ENCODE measurements at places on chromosomes 11 and 22.

GRCh38 chr22:33656808-33657628 is 263.3 kb downstream of the LARGE1 start:
- no peaks in the 10 kb centered on the region for H3K27me3 ChIP-seq
- H3K27ac ChIP-seq = peak overlapping the region; percentile 69
- H3K4me3 ChIP-seq = no peak overlapping the region
- peaks cover 41% of the 10 kb centered on the region for H3K4me1 ChIP-seq
- DNase-seq = no peak

- H3K27ac ChIP-seq = no peak overlapping the region
- no peaks in the 10 kb centered on the region for H3K36me3 ChIP-seq
- DNase-seq = peak; percentile 15
- no peaks in the 10 kb centered on the region for H3K27me3 ChIP-seq
- H3K4me1 ChIP-seq = peaks cover 11% of the 10 kb centered on the region
These were observed 206.3 kb downstream of the DDX10 start for GRCh38 chr11:108871152-108871551.

DNA sequence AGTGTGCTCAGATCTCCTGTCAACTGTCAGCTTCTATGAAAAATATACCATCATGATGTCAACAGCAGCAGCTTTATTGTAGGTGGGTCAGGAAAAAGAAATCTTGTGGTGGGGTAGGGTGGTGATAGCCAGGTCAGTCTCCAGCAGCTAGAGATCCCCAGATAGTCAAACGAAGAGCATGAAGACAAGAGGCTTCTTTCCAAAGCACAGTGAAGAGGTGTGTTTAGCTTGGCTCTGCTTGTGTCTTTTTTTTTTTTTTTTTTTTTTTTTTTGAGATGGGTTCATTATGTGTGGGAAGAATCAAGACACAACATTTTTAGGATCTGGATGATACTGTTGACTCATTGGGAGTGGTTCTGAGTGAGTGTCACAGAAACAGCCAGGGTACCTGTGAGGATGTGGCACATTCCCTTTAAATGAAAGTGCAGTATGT is 1075.5 kb downstream of the NTM start:
- no peak overlapping the region for H3K27ac ChIP-seq
- H3K4me1 ChIP-seq = no peaks in the 10 kb centered on the region
- no peak for DNase-seq
- H3K27me3 ChIP-seq = peaks cover 44% of the 10 kb centered on the region

- no peaks in the 10 kb centered on the region for H3K36me3 ChIP-seq
- no peaks in the 10 kb centered on the region for H3K27me3 ChIP-seq
- H3K4me1 ChIP-seq = peaks cover 47% of the 10 kb centered on the region
- no peak for DNase-seq
- H3K27ac ChIP-seq = no peak overlapping the region
These were observed 61.9 kb upstream of the CSNK2A3 start for GRCh38 chr11:11414996-11415395.

GRCh38 chr11:105861225-105861624 is 160.8 kb downstream of the MSANTD4 start:
- no peak for DNase-seq
- no peaks in the 10 kb centered on the region for H3K4me1 ChIP-seq
- no peaks in the 10 kb centered on the region for H3K27me3 ChIP-seq
- H3K4me3 ChIP-seq = no peak overlapping the region

GRCh38 chr11:115378557-115378956 is 125.7 kb downstream of the CADM1 start:
- no peak overlapping the region for H3K4me3 ChIP-seq
- H3K36me3 ChIP-seq = no peaks in the 10 kb centered on the region
- no peaks in the 10 kb centered on the region for H3K27me3 ChIP-seq
- H3K27ac ChIP-seq = no peak overlapping the region
- H3K4me1 ChIP-seq = peaks cover 4% of the 10 kb centered on the region
- no peak for DNase-seq

DNA sequence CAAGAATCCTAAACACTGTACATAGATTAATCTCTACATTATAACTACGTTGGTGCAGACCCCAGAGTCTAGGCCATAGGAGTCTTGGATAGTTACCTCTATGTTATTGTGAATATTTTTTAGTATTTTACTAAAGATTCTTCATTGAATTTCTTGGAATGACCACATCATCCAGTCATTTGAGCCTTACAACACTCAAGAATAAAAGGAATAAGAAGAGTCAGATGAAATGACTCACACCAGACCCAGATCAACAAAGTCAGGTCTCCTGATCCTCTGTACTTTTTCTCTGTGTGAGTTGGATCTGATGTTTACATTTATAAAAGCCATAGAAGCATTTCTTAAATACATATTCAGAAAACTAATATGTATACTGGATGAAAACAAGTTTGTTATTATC is 179.2 kb upstream of the ARHGAP20 start:
- H3K27ac ChIP-seq = no peak overlapping the region
- peaks cover 12% of the 10 kb centered on the region for H3K27me3 ChIP-seq
- H3K36me3 ChIP-seq = no peaks in the 10 kb centered on the region
- no peaks in the 10 kb centered on the region for H3K4me1 ChIP-seq

GRCh38 chr11:16126362-16126761 is 230.0 kb downstream of the SOX6 start:
- no peak overlapping the region for H3K27ac ChIP-seq
- H3K4me3 ChIP-seq = no peak overlapping the region
- DNase-seq = no peak
- no peaks in the 10 kb centered on the region for H3K36me3 ChIP-seq
- peaks cover 8% of the 10 kb centered on the region for H3K4me1 ChIP-seq

GRCh38 chr11:13174090-13174489 is 103.5 kb upstream of the BMAL1 start:
- H3K36me3 ChIP-seq = no peaks in the 10 kb centered on the region
- no peak for DNase-seq
- no peak overlapping the region for H3K4me3 ChIP-seq
- no peak overlapping the region for H3K27ac ChIP-seq
- H3K27me3 ChIP-seq = peaks cover 11% of the 10 kb centered on the region

- peaks cover 77% of the 10 kb centered on the region for H3K4me1 ChIP-seq
- no peak overlapping the region for H3K27ac ChIP-seq
- peak overlapping the region; percentile 99 for H3K4me3 ChIP-seq
- H3K27me3 ChIP-seq = no peaks in the 10 kb centered on the region
- H3K36me3 ChIP-seq = no peaks in the 10 kb centered on the region
These were observed 1.8 kb downstream of the TBC1D22A start for GRCh38 chr22:46764140-46764680.

DNA sequence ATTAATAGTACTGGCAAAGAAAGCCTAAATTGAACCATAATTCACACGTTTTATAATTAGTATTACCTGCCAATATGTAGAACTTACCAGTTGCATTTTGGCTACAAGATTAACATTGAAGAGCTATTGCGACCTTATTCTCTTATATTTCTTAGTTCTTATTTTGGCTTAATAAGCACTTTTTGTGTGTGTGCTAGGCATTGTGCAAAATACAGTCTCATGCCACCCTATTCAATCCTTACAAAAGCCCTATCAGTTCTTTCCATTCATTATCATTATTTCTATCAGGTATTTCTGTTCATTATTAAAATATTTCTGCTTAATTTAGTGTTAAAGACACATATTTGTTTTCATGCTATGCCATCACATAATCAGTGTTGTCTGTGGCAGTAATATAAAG is 41.2 kb downstream of the MAML2 start:
- H3K4me1 ChIP-seq = peaks cover 64% of the 10 kb centered on the region
- no peak overlapping the region for H3K27ac ChIP-seq
- no peak for DNase-seq

DNA sequence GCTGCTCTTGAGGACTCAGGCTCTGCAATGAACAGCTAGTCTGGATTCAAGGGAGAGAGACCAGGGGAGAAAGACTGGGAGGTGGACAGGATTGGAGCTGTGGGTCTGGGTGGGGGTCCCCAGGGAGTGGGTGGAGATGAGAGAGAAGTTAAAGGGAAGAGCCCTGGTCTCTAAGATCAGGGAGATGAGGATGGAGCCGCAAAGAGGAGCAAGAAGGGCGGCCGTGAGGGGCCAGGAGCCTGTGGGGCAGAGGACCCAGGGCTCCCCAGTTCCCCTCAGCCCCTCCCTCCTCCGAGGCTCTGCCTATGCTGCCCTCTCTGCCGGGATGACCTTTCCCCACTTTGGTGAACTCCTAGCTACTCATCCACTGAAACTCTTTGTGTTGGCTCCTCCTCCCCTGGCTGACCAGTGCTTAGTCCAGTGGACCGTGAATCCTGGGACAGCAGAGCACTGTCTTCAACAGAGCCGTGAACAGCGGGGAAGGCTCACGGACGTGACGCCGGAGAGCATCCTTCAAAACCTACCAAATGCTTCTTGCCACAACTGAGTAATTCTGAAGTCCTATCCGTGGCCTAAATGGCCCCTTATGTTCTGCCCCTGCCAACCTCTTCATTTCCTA is 16.4 kb upstream of the RFPL3 start:
- peaks cover 28% of the 10 kb centered on the region for H3K27me3 ChIP-seq
- no peak overlapping the region for H3K4me3 ChIP-seq
- no peak overlapping the region for H3K27ac ChIP-seq
- H3K4me1 ChIP-seq = no peaks in the 10 kb centered on the region

DNA sequence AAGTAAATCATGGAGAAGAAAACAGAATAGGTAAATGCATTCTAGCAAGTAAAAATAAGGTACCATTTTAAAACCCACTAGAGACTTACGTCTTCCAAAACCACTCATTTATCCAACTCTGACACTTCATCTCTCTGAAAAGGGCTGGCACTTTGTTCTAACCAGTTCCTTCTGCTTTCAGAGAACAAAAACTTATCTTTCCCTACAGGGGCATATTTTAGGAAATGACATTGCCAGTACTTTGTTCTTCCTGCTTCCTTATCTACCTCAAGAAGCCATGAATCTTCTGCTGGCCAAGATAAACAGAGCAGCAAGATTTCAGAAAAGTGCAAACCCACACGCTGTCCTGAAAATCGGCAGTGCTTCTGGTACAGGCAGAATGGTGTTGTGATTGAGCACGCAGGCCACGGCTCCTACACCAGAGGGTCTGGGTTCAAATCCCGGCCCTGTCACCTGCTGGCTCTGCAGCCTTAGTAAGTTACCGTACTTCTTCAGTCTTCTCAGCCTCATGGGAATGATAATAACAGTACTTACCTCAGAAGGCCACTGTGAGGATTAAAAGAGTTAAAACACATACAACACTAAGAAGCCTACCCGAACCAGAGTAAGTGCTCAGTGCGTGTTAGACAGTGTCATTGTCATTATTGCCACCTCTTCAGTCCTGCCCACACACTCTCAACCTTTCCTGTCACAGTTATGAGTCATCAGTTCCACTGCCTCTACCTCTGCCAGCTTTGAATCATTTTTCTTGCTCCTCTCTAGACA is 11.0 kb downstream of the MPZL3 start:
- H3K4me1 ChIP-seq = peaks cover 40% of the 10 kb centered on the region
- H3K4me3 ChIP-seq = no peak overlapping the region
- no peaks in the 10 kb centered on the region for H3K36me3 ChIP-seq

- no peaks in the 10 kb centered on the region for H3K27me3 ChIP-seq
- H3K36me3 ChIP-seq = peaks cover 66% of the 10 kb centered on the region
- DNase-seq = no peak
These were observed 28.9 kb downstream of the APOL1 start for GRCh38 chr22:36281781-36282327.

- no peaks in the 10 kb centered on the region for H3K36me3 ChIP-seq
- no peak for DNase-seq
- no peak overlapping the region for H3K27ac ChIP-seq
These were observed 125.0 kb downstream of the RASSF10 start for GRCh38 chr11:13134066-13134465.

DNA sequence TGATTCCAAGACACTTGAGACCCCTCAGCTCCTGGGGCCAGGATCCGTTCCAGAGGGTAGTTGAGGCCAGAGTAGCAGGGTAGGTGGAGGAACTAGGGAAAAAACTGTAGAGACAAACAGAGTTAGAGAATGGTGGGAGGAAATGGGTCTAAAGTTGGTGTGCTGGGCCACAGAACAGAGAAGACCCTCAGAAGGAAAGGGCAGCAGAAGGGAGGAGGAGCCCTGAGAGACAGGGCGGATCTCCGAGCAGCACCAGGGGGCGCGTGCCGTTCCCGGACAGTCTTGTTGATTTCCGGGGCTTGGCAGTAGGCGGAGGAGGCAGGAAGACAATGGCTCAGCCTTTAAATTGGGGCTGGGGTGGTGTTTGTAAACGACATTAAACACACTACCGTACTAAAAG is 2.4 kb upstream of the CECR2 start:
- peak overlapping the region; percentile 37 for H3K4me3 ChIP-seq
- H3K4me1 ChIP-seq = peaks cover 43% of the 10 kb centered on the region
- H3K36me3 ChIP-seq = no peaks in the 10 kb centered on the region
- H3K27me3 ChIP-seq = peaks cover 29% of the 10 kb centered on the region
- peak; percentile 61 for DNase-seq

GRCh38 chr11:11540157-11540556 is 81.6 kb downstream of the GALNT18 start:
- peaks cover 98% of the 10 kb centered on the region for H3K4me1 ChIP-seq
- DNase-seq = no peak
- no peak overlapping the region for H3K4me3 ChIP-seq
- no peaks in the 10 kb centered on the region for H3K27me3 ChIP-seq

- H3K4me3 ChIP-seq = no peak overlapping the region
- H3K27me3 ChIP-seq = peaks cover 73% of the 10 kb centered on the region
- H3K4me1 ChIP-seq = peaks cover 5% of the 10 kb centered on the region
- DNase-seq = peak; percentile 59
- peak overlapping the region; percentile 79 for H3K27ac ChIP-seq
- no peaks in the 10 kb centered on the region for H3K36me3 ChIP-seq
These were observed 111.2 kb downstream of the ZNF280B start for GRCh38 chr22:22397292-22397870.

- H3K36me3 ChIP-seq = no peaks in the 10 kb centered on the region
- no peak overlapping the region for H3K27ac ChIP-seq
These were observed 5.8 kb upstream of the RPS6KA4 start for GRCh38 chr11:64352995-64353714.

GRCh38 chr11:96050435-96051182 is 126.7 kb upstream of the MTMR2 start:
- no peaks in the 10 kb centered on the region for H3K36me3 ChIP-seq
- peaks cover 44% of the 10 kb centered on the region for H3K4me1 ChIP-seq
- H3K4me3 ChIP-seq = no peak overlapping the region
- no peak overlapping the region for H3K27ac ChIP-seq
- DNase-seq = no peak

- peaks cover 10% of the 10 kb centered on the region for H3K36me3 ChIP-seq
- H3K27ac ChIP-seq = peak within 1 kb of the TSS; percentile 88
- H3K27me3 ChIP-seq = no peaks in the 10 kb centered on the region
- peak within 1 kb of the TSS; percentile 80 for H3K4me3 ChIP-seq
- DNase-seq = peak; percentile 70
- peaks cover 41% of the 10 kb centered on the region for H3K4me1 ChIP-seq
These were observed at the start of gene BRD1 for GRCh38 chr22:49827853-49828598. BRD1 (minus strand) TSS chr22:49827873; CDS start chr22:49824317, 3,556 bp downstream.

DNA sequence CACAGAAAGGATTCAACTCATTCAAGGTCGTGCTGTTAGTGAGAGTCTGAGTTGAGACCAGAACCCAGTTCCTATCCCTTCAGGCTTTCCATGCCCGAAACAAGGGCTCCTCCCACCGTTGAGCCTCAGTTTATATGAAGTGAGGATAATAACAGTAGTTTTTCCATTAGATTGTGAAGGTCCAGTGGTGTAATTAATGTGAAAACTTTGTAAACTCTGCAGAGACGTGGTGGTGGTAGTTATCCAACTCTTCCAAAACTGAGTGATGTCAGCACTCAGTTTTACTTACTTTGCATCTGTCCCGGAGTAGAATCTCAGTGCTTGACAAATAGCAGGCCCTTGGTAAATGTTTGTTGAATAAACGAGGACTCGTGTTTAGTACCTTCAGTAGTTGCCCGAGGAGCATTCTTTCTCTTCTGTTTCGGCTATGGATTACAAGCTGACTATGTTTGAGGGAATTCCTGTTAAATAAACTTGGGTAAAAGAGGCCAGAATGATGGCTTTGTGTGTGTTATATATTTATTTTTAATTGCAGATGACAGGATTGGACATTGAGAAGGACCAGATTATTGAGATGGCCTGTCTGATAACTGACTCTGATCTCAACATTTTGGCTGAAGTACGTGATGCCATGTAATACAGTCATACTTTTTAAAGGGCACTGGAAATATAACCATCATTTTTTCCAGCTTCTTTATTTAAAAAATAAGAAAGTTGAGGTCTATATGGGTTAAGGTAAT is 1.0 kb downstream of the REXO2 start:
- H3K36me3 ChIP-seq = peaks cover 13% of the 10 kb centered on the region
- peaks cover 66% of the 10 kb centered on the region for H3K4me1 ChIP-seq
